ENCODE measurements at places on chromosomes 6 and 20.

GRCh38 chr20:3239867-3240775 is 1.1 kb upstream of the SLC4A11 start:
- no peak for DNase-seq

DNA sequence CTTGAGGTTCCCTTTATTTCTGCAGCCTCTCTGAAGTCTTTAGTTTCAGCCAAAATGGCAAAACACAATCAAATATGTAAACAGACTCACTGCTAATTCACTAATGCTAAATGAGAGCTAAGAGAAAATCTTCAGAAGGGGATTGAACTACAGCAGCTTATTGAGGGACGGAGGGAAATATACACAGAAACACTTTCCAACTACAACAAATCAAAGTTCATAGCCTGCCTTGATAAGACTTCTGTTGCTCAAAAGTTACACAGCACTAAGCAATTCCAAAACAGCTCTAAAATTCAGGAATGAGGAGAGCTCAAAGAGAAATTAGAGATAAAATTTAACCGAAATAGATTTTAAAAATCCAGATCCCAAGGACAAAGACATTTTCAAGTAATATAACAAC is 1.7 kb downstream of the TCP11 start:
- DNase-seq = no peak

DNA sequence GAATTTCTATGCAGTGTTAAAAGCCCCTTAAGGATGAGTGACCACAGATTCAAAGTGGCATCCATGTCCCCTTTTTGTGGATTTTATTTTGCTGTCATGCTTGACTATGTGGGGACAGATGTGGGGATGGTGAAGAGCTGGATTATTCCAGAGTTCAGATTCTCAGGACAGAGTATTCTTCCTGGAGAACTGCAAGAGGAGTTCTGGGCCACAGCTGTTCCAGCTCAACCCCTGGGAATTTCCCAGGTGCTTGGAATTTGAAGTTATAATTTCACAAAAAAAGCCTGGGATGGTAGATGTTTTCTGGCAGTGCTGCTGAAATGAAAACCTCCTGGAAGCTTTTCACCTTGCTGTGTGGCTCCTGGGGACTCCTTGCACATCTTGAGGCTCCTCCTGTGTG is 671.8 kb upstream of the MARCKS start:
- DNase-seq = no peak

DNA sequence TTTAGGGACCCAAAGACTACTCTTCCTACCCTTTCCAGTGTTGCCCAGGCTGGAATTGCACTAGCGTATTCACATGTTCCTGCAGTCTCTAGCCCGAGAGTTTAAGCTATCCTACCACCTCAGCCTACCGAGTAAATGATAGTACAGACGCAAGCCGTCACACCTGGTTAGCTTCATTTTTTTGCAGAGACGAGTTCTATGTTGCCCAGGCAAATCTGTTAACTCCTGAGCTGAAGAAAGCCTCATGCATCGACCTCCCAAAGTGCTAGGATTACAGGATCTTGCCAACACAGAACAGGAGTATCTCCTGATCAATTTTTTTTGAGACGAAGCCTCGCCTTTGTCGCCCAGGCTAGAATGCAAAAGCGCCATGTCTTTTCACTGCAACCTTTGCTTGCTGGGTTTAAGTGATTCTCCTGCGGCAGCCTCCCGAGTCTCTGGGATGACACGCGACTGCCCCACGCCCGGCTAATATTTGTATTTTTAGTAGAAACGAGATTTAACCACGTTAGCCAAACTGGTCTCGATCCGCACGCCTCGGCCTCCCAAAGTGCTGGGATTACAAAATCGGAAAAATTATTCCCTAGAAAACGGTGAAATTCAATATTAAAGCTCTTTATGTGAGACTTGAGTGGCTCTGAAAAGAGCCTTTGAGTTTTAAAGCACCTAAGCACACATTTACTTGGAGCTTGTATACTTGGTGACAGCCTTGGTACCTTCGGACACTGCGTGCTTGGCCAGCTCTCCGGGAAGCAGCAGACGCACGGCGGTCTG is 128.5 kb downstream of the HFE start:
- DNase-seq = no peak
